Iris pigment epithelial cell (primary cell): ENCODE measurements at places on chromosomes 12 and 14.
A peak's percentile ranks its signal among the peaks of the same experiment; 100 is the strongest.

DNA sequence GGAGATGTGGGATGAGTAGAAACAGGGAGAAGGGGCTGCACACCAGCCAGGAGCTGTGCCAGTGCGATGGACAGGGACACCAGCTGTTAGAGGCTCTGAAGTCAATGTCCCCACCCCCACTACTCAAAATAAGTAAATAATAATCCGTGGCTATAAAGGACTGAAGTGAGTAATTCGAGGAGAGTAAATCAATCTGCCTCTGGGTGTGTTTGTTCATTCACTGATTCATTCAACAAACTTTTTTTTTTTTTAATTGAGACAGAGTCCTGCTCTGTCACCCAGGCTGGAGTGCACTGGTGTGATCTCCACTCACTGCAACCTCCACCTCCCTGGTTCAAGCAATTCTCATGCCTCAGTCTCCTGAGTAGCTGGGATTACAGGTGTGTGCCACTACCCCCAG is 363.6 kb downstream of the TMEM132D start:
- DNase-seq, result no peak

DNA sequence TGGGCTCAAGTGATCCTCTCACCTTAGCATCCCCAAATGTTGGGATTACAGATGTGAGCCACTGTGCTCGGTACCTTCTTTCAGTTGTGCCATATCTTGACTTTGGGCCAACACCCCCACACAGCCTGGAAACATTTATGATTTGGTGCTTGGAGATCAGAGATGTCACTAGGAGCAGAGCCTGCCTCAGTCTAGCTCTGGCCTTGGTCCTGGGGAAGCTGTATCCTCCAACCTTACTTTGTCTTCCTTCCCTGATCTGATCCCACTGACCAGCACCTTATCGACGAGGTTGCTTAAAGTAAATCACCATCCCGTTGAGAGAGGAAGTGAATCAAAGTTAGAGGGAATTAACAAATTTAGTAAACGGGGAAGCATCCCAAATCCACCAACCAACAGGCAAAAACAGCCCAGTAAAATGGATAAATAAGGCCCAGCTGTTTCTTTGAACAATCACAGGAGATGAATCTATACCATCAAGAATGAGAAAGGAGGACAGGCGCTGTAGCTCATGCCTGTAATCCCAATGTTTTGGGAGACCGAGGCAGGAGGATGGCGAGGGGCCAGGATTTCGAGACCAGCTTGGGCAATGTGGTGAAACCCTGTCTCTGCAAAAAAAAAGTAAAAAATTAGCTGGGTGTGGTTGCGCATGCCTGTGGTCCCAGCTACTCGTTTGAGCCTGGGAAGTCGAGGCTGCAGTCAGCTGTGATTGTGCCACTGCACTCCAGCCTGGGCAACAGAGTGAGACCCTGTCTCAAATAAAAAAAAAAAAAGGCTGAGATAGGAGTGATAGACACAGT is 3.4 kb downstream of the PLBD2 start:
- DNase-seq, result no peak

DNA sequence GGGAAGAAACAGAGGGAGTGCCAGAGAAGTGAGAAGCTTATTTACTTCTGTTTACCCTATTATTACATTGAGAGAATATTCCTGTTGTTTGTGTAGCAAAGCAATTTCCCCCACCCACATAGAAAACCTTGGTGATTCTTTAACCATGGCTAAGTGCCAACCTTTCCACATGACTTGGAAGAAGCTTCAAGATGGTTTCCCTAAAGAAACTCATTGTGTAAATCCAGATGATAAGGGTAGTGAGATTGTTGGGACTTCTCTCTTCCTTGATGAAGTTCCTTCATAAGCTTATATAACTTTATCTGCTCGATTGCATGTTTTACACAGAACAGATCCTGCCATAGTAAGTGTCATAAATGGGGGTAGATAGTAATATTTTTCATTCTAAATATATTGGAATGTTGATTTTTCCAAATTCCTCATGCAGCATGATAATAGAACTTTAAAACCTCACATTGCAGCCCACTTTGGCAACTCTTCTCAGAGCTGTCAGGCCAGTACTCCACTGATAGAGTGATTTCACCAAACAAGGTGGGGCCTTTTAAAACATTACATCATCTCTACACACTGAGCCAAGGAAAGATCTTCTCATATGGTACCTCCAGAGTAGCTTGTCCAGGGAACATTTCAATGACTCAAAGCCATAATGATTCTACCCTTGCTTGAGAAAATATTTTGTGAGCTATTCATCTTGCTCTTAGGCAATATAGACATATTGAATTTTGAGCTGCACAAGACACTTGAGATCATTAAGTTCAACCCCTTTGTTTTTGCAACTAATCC is 47.8 kb upstream of the KIF21A start:
- peak; percentile 98 for DNase-seq

GRCh38 chr14:95291859-95292542 is 27.7 kb downstream of the CLMN start:
- peak; percentile 78 for DNase-seq

- DNase-seq, result no peak
Measured at GRCh38 chr14:99768381-99768780, 24.8 kb upstream of the EML1 start.
